CD4-positive, alpha-beta T cell treated with Interleukin-6 for 4 hours (primary cell): ENCODE measurements at places on chromosomes 5 and 9.

DNA sequence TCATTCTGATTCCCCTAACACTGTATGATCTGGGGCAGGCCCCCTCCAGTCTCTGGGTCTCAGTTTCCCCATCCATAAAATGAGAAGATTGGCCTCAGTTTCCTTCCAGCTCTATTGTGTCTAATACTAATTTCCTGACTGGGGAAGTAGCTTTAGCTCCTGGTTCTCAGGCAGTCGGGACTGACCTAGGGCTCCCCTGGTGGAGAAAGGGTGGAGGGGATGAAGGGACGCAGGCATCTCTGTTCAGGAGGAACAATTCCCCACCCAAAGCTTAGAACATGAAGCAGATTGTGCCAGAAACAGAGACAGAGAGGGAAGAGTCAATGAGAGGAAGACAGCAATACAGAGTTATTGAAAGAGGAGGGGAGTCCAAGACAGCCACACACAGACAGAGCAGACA lies 14.2 kb upstream of the PTGS1 start:
- DNase-seq = no peak

GRCh38 chr5:170545811-170546210 lies 42.0 kb downstream of the KCNIP1 start:
- no peak for DNase-seq

GRCh38 chr9:20513126-20513913 lies 109.0 kb downstream of the MLLT3 start:
- DNase-seq = no peak

DNA sequence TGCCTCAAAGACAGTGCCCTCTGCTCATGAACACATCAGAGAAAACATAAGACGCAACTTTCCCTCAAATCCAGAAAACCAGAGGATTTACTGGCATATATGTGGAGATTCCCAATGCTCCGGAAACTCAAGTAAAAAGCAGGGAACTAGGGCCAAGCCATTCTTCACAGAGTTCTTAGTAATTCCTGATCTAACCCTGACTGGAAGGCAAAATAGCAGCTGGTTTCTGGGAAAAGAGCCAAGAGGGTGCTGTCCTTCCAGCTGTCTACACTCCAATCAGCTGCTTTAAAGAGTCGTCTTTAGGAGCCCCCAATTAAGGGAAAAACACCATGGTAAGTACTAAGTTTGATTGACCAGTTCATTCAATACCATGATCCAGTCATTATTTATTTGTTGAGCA lies 49.6 kb downstream of the GNA14 start:
- no peak for DNase-seq

- no peak for DNase-seq
These were observed 35.3 kb downstream of the UBE2QL1 start for GRCh38 chr5:6483880-6484382.

GRCh38 chr5:9245071-9245470 lies 300.8 kb downstream of the SEMA5A start:
- no peak for DNase-seq

DNA sequence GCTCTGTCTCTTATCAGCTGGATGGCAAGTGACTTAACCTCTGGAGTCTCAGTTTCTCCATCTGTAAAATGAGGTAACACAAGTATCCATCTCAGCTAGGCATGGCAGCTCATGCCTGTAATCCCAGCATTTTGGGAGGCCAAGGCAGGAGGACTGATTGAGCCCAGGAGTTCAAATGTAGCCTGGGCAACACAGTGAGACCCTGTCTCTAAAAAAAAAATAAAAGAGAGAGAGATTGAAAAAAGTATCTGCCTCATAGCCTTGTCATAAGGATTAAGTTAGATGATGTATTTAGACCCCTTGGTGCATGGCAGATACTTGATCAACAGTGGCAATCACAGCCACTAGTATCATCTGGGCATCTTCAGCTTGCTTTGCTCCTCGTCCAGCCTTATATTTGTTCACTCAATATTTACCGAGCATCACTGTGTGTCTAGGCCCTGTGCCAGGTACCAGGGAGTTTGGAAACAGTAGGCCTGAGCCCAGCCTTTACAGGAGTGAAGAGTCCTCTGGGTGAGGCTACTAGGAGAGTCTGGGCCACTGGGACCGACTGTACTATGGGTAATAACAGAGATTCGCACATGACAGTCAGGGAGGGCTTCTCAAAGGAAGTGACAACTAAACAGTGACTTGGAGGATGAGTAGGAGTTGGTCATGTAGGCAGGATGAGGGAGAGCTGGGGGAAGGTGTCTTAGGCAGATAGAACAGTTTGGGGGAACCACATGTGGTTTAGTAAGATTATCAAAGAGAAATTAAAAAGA lies 34.2 kb downstream of the CORO2A start:
- DNase-seq = no peak

- peak; percentile 70 for DNase-seq
These were observed 183.9 kb downstream of the C9orf50 start for GRCh38 chr9:129436751-129437625.

- no peak for DNase-seq
These were observed 60.4 kb downstream of the CSNK1A1 start for GRCh38 chr5:149490599-149491485.

DNA sequence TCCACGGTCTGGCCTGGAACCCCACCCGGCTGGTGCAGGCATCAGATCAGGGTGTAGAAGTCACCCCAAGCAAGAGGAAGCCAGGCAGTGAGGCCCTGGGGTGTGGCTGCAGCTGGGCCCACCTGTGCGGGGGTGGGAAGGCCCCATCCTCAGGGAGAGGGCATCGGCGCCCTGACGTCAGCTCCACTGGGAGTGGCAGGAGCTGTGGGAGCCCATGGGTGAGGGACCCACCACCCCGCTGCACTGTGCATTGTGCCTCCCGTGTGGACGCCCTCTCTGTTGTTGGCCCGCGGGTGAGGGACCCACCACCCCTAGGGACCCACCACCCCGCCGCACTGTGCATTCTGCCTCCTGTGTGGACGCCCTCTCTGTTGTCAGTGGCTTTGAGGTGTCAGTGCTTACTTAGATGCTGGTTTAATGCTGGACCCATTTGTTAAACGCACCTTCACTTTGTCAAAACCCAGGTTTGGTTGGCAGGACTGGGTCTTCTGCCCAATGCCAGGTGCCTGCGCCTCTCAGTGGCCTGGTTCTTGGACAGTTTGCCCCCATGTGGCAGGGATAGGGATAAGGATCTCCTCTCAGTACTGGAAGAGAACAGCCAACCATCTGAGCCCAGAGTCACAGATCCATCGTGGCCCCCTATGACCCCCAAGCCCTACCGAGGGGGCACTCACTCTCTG lies 6.9 kb upstream of the EXOC3 start:
- no peak for DNase-seq

GRCh38 chr9:114011313-114011712 lies 66.8 kb downstream of the AMBP start:
- no peak for DNase-seq

DNA sequence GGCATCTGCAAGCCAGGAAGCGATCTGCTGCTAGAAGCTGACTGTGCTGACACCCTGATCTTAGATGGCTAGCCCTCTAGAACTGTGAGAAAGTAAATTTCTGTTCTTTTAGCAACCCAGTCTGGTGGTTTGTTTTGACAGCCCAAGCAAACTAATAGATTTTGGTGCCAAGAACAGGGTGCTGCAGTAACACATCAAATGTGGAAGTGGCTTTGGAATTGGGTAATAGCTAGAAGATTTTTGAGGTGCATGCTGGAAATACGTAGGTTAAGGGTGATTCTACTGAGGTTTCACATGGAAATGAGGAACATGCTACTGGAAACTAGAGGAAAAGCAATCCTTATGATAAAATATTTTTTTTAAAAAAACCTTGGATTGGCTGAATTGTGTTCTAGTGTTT lies 153.5 kb upstream of the SH3GL2 start:
- DNase-seq = no peak

- no peak for DNase-seq
These were observed 9.9 kb upstream of the CXXC5 start for GRCh38 chr5:139638090-139638735.

GRCh38 chr5:127665641-127666040 lies 16.8 kb downstream of the CTXN3 start:
- DNase-seq = no peak

- no peak for DNase-seq
These were observed 38.8 kb upstream of the LIFR start for GRCh38 chr5:38595132-38595745.
